HT1080 (cell line): ENCODE measurements at places on chromosomes 16 and 17.
A peak's percentile ranks its signal among the peaks of the same experiment; 100 is the strongest.

GRCh38 chr17:44909681-44910144 lies 5.6 kb downstream of the GFAP start:
- peak; percentile 96 for DNase-seq

DNA sequence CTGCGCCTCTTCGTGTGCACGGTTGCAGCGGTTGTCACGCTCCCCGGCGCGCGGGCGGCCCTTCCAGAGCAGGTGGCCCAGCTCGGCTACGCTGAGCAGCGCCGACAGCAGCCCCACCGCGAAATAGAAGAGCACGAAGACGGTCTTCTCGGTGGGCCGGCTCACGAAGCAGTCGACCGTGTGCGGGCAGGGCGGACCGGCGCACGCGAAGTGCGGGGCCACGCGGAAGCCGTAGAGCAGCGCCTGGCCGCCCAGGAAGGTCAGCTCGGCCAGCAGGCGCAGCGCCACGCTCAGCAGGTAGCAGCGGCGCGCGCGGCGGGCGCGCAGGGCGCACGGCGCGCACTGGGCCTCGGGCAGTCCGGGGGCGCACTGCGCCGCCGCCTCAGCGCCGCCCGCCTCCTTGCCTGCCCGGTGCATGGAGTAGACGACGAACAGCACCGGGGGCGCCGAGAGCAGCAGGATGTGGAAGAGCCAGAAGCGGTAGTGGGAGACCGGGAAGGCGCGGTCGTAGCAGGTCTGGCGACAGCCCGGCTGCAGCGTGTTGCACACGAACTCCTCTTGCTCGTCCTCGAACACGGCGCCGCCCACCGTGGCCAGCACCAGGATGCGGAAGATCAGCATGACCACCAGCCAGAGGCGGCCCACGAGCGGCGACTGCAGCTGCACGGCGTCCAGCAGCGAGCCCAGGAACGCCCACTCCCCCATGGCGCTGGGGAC lies 1.3 kb downstream of the GJD3 start:
- DNase-seq, result no peak

DNA sequence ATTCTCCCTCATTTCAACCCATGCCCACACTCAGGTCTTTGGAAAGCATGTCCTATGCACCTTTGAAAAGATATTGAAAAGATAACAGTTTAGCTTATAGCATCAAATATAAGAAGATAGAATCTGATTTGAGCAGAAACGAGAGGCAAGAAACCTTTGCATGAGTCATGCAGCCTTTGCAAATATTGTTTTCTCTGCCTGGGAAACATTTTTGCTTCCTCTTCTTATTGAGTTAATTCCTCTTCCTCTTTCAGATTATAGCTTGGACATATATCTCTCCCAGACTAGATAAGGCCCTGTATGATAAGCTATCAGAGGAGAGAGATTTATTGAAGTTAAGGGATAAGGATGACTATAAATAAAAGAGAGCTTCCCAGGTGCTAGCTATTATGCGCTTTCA lies 46.1 kb upstream of the KCNJ2 start:
- DNase-seq, result no peak

DNA sequence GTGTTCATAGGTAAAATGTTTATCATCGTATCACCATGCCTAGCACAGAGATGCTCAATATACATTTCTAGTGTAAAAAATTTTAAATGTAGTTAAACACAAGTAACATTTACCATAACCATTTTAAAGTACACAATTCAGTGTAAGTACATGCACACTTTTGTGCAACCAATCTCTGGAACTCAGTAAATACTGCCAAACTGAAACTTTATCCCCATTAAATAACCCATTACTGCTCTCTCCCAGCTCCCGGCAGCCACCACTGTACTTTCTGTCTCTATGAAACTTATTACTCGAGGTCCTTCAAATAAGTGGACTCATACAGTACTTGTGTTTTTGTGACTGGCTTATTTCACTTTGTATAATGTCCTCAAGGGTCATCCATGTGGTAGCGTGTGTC lies 29.0 kb downstream of the RMI2 start:
- no peak for DNase-seq

- DNase-seq, result peak; percentile 35
These were observed 18.5 kb downstream of the RAP1GAP2 start for GRCh38 chr17:2814481-2815341.

- peak; percentile 94 for DNase-seq
These were observed 8.0 kb upstream of the VAT1L start for GRCh38 chr16:77780378-77780837.

DNA sequence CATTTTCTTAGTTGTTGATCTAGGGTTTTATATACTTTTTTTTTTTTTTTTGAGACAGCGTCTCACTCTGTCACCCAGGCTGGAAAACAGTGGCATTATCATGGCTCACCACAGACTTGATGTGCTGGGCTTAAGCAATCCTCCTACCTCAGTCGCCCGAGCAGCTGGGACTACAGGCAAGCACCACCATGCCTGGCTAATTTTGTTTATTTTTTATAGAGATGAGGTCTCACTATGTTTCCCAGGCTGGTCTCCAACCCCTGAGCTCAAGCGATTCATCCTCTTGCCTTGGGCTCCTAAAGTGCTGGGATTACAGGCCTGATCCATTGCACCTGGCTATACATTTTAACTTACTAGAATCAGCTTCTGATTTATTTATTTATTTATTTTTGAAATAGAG lies 34.2 kb upstream of the ATP2A3 start:
- DNase-seq, result no peak
